Ovary (tissue), 10 donors: ENCODE measurements at places on chromosomes 4 and X. TPM values are rescaled to one million over a fixed set of nuclear protein-coding genes. Genes with fewer than 3 reads are reported as not detected.

DNA sequence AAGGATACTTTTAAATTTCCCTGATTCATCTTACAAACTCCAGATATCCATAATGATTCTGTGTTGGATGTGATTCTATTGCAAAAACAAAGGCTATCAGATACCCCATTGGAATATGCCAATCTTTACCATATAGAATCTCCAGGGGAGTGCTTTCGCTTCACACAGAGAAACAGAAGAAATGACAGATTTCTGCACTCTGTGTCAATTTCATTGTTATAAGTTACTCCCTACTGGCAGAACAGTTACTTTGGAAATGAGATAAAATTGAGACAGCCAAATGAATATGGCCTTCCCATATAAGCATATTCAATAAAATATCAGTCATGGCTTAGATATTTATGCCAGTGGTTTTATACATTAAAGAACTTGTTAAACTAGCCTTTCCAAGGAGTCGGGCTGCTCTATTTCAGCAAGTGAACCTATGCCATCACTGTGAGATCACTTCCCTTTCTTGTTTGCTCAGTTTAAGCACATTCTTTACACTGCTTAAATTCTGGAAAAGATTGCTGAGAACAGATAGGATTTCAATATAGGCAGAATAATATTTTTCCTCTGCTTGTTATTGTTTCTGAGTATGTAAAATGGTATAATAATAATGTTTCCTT, 127.5 kb upstream of the ANXA10 start:
- no peak for DNase-seq

DNA sequence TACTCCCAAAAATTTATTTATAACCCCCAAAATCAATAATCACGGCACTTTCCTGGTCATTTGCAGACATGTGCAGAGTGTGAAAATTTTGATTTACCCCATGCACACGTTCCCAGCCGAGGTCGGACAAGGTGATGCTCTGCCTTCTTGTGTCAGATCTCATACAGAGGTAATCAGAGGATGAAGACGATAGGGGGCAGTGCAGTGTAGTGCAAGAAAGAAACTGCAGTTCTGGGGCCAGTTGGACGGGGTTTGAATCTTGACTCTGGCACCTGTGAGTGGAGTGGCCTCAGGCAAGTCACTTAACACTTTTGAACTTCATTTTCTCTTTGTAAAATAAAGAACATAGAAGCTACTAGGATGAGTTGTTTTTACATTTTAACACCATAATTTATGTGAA, 88.4 kb downstream of the FRMPD3 start:
- no peak for DNase-seq

DNA sequence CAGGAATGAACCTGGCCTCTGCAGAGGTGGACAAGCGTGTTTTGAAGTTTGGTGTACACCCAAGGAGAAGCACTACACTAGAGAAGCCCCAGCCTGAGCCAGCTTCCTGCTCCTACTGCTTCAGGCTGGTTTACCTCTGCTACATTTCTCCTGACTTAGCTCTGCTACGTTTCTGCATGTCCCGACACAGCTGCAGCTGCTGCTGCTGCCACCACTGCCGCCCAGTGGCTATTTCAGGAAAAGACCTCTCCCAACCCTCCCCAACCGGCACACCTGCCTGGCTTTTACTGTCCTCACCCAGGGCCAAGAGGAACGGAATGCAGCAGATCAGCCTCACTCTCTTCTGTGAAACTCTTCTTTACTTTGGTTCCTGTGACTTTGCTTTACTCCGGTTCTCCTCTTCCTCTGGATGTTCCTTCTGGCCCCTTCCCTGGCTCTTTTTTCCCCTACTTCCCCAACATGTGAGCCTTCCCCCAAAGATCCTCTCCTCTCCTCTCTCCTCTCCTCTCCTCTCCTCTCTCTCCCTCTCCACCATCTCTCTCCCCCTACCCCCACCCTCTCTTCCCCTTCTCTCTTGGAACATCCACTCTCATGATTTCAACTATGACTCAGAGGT, 3.1 kb upstream of the P2RY4 start:
- DNase-seq: peak; percentile 45

DNA sequence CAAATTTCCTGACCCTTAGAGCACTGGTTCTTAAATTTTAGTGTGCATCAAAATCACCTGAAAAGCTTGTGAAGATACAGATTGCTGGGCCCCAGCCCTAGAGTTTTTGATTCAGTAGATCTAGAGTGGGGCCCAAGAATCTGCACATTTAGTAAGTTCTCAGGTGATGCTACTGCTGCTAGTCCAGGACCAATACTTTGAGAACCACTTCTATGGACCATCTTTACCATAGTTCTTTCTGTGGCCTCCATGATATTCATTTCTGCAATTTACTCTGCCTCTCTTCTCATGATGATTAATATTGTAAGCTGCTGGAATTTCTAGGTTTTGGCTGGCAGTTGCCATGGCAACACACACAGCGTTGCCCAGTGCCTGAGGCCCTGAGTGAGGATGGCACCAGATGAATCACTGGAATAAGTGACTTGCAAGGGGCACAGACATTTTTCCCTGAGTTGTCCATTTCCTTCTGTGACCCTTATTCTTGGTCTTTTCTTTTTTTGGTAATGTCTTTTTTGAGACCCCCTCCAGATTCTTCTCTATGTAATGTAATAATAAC, 83.6 kb downstream of the PPP1R2C start:
- no peak for DNase-seq

DNA sequence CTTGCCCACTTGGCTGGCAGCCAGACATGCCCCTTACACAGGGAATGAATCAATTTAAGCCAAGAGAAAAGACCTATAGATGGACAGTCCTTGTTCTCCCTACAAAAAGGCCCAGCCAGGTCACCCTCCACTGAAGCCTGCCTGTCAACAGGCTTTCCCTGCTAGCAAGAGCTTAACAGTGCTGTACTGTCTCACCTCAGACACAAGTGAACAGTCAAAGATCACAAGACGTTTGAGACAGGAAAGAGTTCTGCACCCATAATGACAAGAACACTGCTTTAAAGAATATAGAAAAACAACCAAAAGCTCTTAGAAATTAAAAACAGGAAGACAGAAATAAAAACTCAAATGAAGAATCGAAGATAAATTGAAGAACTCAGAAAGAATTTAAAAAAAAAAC, 4.6 kb downstream of the RNF175 start:
- no peak for DNase-seq

DNA sequence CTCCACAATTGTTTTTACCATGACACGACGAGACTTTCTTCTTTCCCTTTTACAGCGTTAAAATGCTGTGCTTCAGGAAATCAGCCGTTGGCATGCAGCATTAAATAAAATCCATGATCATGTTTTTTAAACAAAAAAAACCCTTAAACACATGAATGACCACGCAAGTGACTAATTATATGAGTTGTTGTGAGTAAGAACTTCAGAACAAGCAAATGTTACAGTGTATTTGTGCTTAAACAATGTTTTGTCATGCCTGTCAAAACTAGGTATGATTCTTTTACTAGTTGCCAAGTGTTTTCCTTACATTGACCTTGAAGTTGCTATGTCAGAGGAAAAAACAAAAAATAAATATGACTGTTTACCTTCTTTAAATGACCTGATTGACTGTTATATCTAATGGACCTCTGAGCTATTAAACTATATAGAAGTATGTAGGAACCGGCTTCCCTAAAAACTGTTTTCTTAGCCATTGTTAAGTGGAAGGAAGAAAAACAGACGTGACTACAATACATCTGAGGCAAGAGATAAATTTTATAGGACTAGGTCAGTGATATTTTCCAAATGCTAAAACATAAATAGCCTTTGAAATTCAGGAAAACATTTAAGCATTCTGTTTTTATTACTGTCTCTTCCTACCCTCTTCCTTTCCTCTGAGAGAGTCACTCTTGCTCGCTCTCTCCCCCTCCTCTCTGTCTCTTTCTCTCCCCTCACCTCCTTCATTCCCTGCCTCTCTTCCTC, 197.1 kb downstream of the PALLD start:
- DNase-seq: no peak

DNA sequence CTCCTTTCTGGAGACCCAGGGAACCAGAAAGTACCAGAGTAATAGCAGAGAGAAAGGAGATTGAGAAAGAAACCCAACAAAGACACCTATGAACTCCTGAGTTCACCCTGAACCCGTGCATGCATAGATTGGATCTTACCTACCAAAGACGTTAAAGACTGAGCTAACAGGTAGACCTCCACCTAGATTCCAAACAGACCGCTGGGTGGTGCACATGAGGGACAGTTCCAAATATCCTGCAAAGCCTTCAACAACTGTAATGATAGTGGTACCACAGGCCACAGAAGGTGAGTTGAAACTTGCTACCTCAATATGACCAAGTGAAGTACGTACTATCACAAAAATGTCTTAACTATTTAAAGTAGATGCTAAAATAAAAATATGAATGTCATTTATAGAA, 34.0 kb upstream of the NR0B1 start:
- no peak for DNase-seq

DNA sequence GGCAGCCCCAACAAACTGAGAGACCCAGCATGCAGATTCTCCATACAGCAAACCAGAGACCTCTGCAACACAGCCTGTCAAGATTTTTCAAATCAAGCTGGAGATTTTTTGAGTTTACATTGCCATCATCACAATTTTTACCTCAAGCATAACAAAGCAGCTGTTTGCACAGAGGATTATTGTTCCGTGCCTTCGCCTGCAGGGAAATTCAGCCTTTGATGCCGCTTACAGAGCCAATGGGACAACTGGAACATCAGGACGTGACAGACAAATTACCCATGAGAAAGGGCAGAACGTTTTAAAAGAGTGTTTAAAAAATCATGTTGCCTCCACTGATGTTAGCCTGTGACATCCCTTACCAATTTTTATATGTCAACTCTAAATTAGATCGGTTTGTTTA, 363.7 kb downstream of the FBXW7 start:
- DNase-seq: no peak

- DNase-seq: no peak
Observed at GRCh38 chr4:8515316-8516060, 64.7 kb upstream of the GPR78 start.

DNA sequence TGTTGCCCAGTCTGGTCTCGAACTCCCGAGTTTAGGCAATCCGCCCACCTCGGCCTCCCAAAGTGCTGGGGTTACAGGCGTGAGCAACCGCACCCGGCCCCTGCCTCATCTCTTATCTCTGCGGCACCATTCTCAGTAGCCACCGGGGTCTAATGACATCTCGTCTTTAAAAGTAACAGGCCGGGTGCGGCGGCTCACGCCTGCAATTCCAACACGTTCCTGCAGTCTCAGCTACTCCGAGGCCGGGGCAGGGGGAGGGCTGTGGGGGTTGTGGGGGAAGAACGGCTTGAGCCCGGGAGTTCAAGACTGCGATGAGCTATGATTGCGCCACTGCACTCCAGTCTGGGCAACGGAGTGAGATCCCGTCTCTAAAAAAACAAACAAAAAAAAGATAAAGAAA, 28.8 kb downstream of the ING2 start:
- no peak for DNase-seq

DNA sequence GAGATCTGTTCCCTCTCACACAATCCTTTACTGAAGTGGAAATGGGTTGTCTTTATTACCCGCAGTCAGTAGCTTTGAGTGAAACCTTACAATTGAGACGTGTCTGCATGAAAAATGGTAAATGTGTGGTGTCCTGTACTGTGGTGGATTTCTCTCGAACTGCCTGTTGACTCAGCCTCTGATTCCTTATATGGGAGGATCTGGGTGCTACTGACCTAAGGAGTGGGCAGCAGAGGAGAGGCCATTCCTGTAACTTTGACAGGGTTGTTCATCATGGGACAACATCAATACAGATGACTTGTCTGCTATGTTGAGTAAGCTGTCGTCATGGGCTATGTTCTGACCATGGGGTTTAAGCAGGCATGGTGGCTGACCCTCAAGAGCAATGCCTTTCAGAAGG, 159.6 kb upstream of the WDR1 start:
- DNase-seq: no peak

DNA sequence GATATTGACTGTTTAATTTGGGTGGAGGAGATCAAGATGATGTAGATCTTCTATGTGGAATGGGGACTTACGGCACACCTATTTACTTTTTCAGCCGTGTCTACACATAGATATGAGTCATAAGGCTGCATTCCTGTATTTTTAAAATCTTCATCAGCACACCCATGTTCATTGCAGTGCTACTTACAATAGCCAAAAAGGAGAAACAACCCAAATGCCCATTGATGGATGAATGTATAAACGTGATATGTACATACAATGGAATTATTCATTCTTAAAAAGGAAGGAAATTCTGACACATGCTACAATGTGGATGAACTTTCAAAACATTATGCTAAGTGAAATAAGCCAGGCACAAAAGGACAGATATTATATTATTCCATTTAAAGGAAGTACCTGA, 98.6 kb downstream of the AASDH start:
- DNase-seq: no peak

- peak; percentile 15 for DNase-seq
Observed at GRCh38 chrX:15564981-15565579, 35.7 kb downstream of the ACE2 start.

DNA sequence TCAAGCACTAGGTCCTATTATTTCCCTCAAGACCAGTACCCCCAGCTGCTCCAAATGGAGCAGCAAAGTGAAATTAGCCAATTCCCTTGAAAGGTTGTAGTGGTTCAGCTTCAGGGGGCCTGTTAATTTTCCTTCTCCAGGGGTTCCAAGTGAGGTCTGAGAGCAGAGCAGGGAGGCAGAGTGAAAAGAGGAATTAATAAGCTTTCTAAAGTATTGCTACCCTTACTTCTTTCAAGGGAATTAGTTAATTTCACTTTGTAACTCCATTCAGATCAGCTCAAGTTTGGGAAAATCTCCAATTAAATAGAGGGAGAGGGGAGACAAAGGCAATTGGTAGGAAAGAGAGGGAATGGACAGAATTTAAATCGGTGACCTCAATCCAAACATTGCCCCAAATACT, 78.7 kb upstream of the SLC7A11 start:
- no peak for DNase-seq

- DNase-seq: no peak
Observed at GRCh38 chrX:81201071-81201470, 642 bp downstream of the HMGN5 start.

- DNase-seq: no peak
Observed at GRCh38 chr4:6696611-6697010, 2.9 kb downstream of the S100P start.

DNA sequence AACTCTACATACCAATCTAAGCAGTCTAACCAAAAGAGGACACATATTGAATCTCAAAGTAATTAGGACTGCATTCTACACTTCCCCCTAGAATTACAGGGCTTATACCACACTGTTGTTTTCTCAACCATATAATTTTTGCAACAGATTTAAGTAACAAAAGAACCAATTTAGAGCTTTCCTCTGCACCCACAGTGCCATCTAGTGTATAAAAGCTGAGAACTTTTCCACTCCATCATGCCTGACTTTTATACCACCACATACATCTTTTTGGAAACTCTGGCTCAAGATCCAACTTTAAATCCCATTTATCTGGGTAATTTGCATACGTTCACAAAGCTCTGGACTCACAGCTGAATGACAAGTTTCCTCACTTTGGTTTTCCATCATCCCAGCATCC, 99.5 kb downstream of the EFHC2 start:
- DNase-seq: no peak

- no peak for DNase-seq
Observed at GRCh38 chr4:81628489-81628888, 156.8 kb upstream of the RASGEF1B start.

- no peak for DNase-seq
Observed at GRCh38 chrX:32538554-32538953, 672.8 kb downstream of the DMD start.

The POU3F4 gene
- not detected for polyA plus RNA-seq

The VCX gene
- not detected for polyA plus RNA-seq

The TEX13B gene
- polyA plus RNA-seq: not detected

The TMSB15A gene
- 4.2 TPM for polyA plus RNA-seq

The VSIG4 gene
- 19.4 TPM for polyA plus RNA-seq

The TSPAN5 gene
- 38.3 TPM for polyA plus RNA-seq
